ENCODE measurements at places on chromosomes 3 and 15.

- no peak overlapping the region for H3K4me3 ChIP-seq
- no peak overlapping the region for H3K27ac ChIP-seq
- H3K36me3 ChIP-seq: no peaks in the 10 kb centered on the region
- no peaks in the 10 kb centered on the region for H3K27me3 ChIP-seq
Observed at GRCh38 chr3:173249457-173249856, 108.4 kb upstream of the SPATA16 start.

DNA sequence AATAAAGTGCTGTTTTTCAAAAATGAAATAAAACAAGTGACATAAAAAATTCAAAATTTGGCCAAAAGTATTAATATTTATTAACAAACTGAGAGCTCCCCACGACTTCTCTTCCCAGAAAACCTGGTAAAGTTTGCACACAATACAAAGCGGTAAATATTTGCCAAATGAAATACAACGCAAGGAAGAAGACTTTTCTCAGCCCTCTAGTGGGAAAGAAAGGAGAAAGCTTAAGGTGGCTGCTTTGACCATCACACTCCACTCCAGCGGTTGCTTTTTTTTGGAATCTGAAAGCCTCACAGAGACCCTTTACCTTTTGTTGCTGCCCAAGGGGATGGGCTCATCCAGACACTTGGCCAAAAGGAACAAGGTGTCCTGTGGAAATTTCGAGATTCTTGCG, 1.1 kb upstream of the GK5 start:
- H3K36me3 ChIP-seq: no peaks in the 10 kb centered on the region
- H3K27me3 ChIP-seq: no peaks in the 10 kb centered on the region
- no peak overlapping the region for H3K27ac ChIP-seq
- H3K4me1 ChIP-seq: peaks cover 31% of the 10 kb centered on the region

- no peak overlapping the region for H3K4me3 ChIP-seq
- no peaks in the 10 kb centered on the region for H3K27me3 ChIP-seq
- H3K4me1 ChIP-seq: no peaks in the 10 kb centered on the region
- no peak overlapping the region for H3K27ac ChIP-seq
- no peak for DNase-seq
Observed at GRCh38 chr3:156535162-156535627, 19.7 kb downstream of the SSR3 start.

- no peak overlapping the region for H3K27ac ChIP-seq
- H3K4me1 ChIP-seq: no peaks in the 10 kb centered on the region
- DNase-seq: no peak
- H3K36me3 ChIP-seq: no peaks in the 10 kb centered on the region
Observed at GRCh38 chr3:54706738-54707137, 221.1 kb downstream of the LRTM1 start.

DNA sequence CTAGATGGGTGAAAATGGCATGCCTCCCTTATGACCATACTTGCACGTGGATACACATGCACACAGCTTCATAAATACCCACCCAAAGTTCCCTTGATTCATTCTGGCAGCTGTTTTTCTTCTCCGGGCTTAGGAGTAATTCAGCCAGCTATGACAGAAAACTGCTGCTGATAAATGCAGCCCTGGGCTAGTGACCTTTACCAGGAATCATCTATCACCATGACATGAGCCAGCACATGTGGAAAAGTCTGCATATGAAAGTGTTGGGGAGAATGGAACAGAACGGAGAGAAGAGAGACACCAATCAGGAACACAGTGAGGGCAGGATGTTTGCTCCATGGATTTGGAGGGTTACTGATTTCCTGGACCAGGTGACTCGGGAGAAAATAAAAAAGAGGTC, 706.3 kb downstream of the PDCD6IP start:
- no peak for DNase-seq
- no peak overlapping the region for H3K4me3 ChIP-seq
- H3K36me3 ChIP-seq: no peaks in the 10 kb centered on the region
- no peaks in the 10 kb centered on the region for H3K27me3 ChIP-seq
- no peaks in the 10 kb centered on the region for H3K4me1 ChIP-seq

GRCh38 chr3:40267937-40268724, 41.4 kb upstream of the EIF1B start:
- no peaks in the 10 kb centered on the region for H3K36me3 ChIP-seq
- H3K27ac ChIP-seq: no peak overlapping the region
- peaks cover 3% of the 10 kb centered on the region for H3K27me3 ChIP-seq
- no peaks in the 10 kb centered on the region for H3K4me1 ChIP-seq

- no peaks in the 10 kb centered on the region for H3K36me3 ChIP-seq
- no peaks in the 10 kb centered on the region for H3K27me3 ChIP-seq
- H3K27ac ChIP-seq: no peak overlapping the region
- H3K4me1 ChIP-seq: no peaks in the 10 kb centered on the region
Observed at GRCh38 chr3:67897351-67898336, 243.2 kb upstream of the SUCLG2 start.

DNA sequence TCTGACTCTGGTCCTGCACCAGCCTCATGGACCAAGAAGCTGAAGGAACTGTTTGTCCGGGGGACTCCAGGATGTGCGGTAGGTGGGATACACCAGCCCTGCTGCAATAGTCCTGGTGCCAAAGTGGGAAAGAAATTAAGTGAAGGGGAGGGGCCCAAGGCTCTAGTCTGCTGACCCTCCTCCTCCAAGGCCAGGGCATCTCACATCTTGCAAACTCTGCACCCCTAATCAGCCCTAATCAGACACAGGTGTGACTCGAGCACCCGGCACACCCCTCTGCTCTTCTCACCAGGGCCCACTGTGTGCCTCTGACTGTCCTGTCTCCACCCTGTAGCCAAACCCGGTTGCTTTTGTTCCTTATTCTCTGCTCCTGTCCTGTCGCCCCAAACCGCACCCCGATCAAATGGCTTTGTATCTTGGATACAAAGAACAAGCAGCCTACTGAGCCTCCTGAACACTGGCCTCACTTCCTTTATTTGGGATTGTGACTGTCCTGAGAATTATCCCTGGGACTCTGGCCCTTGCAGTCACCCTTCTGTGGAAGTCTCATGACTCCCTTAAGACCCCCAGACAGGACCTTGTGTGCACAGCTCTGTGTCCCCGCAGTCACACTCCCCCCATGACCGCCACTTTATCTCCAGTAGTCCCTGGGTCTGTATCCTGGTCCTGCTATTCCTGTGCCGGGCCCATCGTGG, 26.7 kb upstream of the SLC41A3 start:
- H3K4me3 ChIP-seq: no peak overlapping the region
- no peak for DNase-seq
- no peaks in the 10 kb centered on the region for H3K36me3 ChIP-seq
- H3K27me3 ChIP-seq: no peaks in the 10 kb centered on the region
- no peak overlapping the region for H3K27ac ChIP-seq
- no peaks in the 10 kb centered on the region for H3K4me1 ChIP-seq
